ENCODE measurements at places on chromosomes 7 and 10. TPM values are rescaled to one million over a fixed set of nuclear protein-coding genes. Genes with fewer than 3 reads are reported as not detected.

HIP1 gene
- 0.29 TPM for polyA plus RNA-seq

NUTM2B gene
- not detected for polyA plus RNA-seq

SSC4D gene
- polyA plus RNA-seq, result 0.25 TPM

RBP3 gene
- not detected for polyA plus RNA-seq

TYW1B gene
- 0.76 TPM for polyA plus RNA-seq

C7orf57 gene
- not detected for polyA plus RNA-seq

SPDYE5 gene
- 0.15 TPM for polyA plus RNA-seq

ADRB1 gene
- not detected for polyA plus RNA-seq

BET1 gene
- 17.7 TPM for polyA plus RNA-seq

MKLN1 gene
- 24.5 TPM for polyA plus RNA-seq

LRIT1 gene
- polyA plus RNA-seq, result not detected

ITPRID1 gene
- not detected for polyA plus RNA-seq
